ENCODE measurements at places on chromosomes 2 and 18.

GRCh38 chr18:12441475-12442034, 33.8 kb downstream of the PRELID3A start:
- no peak for DNase-seq

DNA sequence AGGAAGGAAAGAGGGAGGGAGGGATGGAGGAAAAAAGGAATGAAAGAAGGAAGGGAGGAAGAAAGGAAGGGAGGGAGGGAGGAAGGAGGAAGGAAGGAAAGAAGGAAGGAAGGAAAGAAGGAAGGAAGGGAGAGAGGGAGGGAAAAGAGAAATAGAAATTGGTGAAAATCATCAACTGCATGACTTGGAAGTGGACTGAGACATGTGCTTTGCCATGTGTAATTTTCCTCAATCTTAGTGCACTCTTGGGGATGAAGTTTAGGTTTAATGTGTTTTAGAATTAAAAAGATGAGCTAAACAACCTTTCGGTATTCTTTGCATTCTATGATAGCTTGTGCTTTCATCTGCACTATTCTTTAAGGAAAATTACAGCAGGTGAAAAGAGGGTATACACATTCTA, 320.1 kb upstream of the GALNT5 start:
- DNase-seq = no peak

DNA sequence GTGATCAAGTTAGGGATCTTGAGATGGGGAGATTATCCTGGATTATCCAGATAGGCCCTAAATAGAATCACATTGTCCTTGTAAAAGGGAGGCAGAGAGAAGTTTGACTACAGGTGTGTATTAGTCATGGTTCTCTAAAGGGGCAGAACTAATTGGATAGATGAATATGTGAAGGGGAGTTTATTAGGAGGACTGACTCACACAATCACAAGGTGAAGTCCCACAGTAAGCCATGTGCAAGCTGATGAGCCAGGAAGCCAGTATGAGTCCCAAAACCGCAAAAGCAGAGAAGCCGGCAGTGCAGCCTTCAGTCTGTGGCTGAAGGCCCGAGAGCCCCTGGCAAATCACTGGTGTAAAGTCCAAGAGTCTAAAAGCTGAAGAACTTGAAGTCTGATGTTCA, 275.8 kb downstream of the KCNS3 start:
- DNase-seq = no peak

DNA sequence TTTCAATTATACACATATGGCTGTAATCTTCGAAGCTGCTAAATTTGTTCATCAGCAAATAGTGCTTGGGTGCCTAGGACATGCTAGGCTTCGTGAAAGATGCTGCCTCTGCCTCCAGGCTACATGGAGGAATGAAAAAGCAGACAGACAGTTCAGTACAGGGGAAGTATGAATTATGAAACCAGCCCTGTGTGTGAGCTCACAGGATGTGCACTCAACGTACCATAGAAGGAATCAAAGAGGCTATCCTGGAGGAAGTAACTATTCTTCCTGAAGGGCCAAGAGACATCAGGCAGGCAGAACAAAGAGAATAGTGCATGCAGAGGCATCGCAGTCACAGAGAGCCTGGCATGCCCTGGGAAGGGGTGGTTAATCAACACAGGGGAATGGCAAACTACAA, 61.4 kb downstream of the DYM start:
- DNase-seq = no peak
